Stimulated activated CD8-positive, alpha-beta memory T cell treated with anti-CD3 and anti-CD28 coated beads, Interleukin-7, amount 100 ng/mL, for 1 hour (primary cell): ENCODE measurements at places on chromosomes 5 and 9.

DNA sequence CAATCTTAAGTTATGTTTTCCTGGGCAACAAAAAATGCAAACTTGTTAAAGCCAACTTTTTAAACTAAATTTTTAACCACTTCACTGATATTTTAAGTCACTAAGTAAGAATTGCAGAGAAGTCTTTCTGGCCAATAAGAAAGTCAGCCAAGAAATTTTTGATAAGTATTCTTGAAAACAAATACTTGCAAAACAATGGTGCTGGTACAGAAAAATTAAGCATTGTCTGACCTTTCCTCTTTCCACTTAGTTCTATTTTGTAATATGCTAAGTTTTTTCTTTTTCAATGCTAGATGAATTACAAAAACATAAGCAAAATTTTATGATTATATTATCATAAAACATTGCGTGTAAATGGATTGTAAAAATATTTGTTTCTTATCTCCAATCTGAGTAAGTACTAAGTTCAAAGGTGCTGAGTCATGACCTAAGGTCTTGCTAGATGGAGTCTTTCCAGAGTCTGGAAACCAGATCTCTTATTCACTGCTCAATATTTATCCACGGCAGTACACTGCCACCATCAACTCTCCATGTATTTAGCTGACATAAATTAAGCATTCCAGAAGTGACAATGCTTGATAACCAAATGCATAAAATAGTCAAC lies 139.7 kb downstream of the MEF2C start:
- no peak for DNase-seq

GRCh38 chr5:59661954-59662615 lies 231.4 kb downstream of the PDE4D start:
- DNase-seq = no peak

DNA sequence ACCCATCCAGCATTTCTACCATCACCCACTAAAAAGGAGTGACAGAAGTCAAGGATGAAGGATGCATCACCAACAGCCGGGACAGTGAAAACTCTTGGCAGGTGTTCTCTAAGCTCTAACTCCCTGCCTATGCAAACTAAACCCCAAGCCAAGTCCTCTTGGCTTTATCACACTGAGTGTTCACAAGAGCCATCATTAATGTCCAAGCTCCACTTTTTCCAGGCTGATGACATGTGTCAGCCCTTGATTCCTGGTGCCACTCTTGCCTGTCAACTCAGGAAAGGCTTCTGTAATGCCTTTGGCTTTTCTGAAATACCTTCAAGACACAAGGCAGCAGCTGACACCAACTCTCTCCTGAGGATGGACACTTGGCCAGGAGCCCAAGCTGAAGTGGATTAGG lies 86.9 kb downstream of the NR6A1 start:
- no peak for DNase-seq

- DNase-seq = no peak
These were observed 53.7 kb downstream of the PAX5 start for GRCh38 chr9:36980148-36980974.

DNA sequence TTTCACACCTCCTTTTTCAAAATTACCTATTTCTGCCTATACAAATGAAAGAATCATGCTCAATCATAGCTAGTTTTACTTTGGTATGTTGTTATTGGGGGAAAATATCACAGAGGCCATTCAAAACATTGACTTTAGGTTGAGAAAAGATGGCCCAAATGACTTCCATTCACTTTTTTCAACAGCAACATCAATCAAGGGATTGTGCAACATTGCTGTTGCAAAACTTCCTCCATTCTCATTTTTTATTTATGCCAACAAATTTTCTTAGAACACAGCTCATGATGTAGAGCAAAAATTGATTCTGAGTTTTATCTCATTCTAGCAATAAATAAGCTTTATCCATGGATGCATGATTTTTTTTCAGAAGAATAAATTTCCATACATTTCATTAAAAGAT lies 93.6 kb upstream of the RORB start:
- DNase-seq = no peak

GRCh38 chr9:123484130-123484529 lies 128.1 kb downstream of the CRB2 start:
- DNase-seq = no peak

DNA sequence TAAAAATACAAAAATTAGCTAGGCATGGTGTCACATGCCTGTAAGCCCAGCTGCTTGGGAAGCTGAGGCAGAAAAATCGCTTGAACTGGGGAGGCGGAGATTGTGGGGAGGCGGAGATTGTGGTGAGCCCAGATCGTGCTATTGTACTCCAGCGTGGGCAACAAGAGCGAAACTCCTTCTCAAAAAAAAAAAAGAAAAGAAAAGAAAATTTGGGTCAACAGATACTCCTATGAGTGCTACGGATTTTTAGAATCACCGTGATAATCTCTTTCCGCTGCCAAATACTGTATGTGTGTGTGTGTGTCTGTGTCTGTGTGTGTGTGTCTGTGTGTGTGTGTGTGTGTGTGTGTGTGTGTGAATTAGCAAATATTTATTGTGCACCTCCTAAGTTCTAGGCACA lies 64.4 kb downstream of the ARRDC3 start:
- no peak for DNase-seq

- no peak for DNase-seq
These were observed 739.8 kb upstream of the PTPRD start for GRCh38 chr9:11352612-11353011.

- DNase-seq = no peak
These were observed 316.9 kb downstream of the MTRR start for GRCh38 chr5:8185852-8186251.

DNA sequence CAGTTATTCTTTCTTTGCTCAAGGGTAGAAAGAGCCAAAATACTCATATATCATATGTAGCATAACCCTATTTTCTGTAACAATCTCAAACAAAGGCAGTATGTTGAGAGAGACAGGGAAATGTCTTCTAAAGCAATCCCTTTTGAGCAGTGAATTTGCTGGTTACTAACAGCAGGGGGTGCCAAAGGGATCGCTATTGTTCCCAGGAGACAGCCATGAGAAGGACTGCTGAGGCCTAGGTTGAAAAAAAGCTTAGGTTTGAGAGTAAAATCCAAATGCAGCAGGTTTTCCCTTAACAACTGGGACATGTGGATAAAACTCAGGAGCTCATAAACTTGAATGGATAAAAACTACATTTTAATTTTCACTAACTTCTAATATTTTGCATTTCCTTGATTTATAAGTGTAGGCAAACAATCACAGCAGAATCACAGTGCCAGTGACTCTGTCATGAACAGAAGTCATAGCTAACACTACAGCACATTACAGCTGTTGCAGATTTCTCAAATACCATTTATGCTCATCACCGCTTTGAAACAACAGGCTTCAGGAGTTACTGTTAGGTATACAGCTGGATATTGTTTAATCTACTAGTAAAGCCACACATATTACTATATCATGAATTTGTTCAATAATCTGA lies 148.4 kb downstream of the MAPKAP1 start:
- peak; percentile 8 for DNase-seq

- DNase-seq = no peak
These were observed 156.9 kb downstream of the COL23A1 start for GRCh38 chr5:178433273-178433775.

DNA sequence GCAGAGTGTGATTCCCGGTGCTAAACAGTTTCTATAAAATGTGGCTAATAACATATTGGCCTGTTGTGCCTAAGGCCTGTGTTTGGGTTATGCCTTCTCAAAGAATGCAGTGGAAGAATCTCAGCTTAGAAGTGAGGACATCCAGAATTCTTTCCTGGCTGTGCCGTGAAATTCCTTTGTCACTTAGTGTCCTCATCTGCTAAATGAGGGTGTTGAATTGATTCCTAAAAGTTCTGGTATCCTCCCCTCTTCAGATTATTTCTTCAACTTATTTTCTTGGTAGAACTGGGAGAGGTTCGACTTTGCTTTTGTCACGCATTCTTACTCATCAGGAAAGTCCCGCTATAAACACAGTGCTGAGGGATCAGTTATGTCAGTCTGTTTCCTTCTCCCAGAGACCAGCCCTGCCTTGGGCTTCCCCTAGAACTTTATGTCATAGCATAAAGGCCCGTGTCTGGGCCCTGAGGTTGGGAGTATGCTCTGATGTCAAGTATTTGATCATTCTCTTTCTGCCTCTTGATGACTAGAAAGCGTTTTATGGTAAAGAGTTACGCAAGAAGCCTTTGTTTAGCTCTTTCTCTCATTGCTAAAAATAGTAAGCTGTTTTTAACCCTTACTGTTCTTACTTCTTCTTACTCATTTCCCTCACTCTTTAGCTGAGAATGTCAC lies 29.5 kb downstream of the MTAP start:
- no peak for DNase-seq

DNA sequence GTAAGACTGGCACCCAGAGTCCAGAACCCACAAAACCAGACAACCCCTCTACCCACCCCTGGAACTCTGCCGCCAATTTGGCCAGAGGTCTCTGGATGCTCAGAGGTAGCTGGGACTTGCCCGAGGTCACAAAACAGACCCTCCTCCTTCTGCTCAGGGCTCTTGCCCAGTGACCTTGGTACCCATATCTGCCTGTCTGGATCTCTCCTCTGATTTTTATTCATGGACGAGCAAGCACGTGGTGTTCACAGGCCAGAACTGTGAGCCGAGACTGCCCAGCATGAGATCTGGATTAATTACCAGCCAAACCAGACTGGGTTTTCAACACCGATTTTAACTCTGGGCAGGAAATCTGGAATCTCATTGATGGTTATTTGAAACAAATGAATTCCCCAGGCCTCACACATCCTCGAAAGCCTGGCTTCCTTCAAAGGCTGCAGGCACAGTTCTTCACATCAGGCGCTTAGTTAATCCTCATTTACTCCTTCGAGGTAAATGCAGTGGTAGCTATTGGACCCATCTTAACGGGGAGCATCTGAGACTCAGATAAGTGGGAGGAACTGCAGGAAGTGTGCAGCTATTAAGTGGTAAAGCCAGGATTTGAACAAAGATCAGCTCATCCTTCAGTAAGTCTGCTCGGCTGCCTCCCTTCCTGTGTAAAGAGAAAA lies 21.4 kb downstream of the COL27A1 start:
- no peak for DNase-seq

- DNase-seq = no peak
These were observed 143.4 kb downstream of the ZNF608 start for GRCh38 chr5:124602925-124603650.

- no peak for DNase-seq
These were observed 131.6 kb downstream of the CACNA1B start for GRCh38 chr9:138009016-138009802.

DNA sequence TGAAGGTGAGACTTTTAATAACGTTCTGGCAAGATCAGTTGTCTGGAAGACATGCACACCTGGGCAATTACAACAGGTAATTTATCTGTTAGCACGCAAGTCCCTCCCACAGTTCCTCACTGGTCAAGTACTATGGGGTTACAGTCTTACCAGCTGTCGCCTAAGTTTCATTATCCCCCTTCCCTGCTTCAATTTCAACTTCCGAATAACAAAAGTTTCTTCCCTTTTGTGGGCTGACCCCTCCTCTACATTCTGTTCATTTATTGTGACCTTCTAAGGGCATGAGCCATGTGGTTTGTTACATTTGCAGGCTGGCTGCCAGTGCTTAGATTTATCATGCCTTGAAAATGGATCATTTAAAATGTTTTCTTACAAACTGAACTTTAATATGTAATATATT lies 16.5 kb downstream of the GAPT start:
- DNase-seq = no peak

GRCh38 chr5:74541381-74541781 lies 99.1 kb downstream of the ENC1 start:
- DNase-seq = no peak

DNA sequence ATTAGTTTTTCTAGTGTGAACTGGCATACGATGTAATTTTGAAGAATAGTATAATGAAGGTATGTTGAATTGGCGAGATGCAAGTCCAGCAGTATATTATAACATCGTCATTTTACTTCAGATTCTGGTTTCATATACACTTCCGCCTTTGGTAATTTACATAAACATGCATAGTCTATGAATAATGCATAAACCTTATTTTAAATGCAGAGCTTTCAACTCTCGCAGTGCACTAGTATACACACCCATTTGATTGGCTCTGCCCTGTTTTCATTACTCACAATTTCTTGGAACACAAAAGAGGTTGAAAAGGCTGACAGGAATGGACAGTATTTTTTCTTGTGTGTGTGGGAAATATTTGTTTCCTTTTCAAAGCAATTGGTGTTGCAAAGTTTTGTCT lies 128.9 kb upstream of the CCNH start:
- no peak for DNase-seq

DNA sequence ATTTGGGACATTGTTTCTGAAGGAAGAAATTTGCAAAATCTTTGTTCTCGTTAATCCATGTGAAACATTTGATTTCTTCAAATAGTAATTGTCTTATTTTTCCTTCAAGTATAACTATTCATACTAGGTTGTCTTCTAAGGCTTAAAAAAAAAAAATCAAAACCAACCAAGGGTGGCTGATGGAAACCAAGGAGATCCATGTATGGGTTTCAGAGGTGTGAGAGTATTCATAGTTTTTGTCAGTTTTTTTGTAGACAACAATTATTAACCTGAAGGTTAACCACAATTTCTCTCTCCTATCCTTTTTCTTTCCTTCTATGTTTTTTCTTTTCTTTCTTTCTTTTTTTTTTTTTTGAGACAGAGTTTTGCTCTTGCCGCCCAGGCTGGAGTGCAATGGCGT lies 35.4 kb downstream of the KDM4C start:
- DNase-seq = no peak

- no peak for DNase-seq
These were observed 198.7 kb upstream of the MAP3K1 start for GRCh38 chr5:56616454-56617160.

DNA sequence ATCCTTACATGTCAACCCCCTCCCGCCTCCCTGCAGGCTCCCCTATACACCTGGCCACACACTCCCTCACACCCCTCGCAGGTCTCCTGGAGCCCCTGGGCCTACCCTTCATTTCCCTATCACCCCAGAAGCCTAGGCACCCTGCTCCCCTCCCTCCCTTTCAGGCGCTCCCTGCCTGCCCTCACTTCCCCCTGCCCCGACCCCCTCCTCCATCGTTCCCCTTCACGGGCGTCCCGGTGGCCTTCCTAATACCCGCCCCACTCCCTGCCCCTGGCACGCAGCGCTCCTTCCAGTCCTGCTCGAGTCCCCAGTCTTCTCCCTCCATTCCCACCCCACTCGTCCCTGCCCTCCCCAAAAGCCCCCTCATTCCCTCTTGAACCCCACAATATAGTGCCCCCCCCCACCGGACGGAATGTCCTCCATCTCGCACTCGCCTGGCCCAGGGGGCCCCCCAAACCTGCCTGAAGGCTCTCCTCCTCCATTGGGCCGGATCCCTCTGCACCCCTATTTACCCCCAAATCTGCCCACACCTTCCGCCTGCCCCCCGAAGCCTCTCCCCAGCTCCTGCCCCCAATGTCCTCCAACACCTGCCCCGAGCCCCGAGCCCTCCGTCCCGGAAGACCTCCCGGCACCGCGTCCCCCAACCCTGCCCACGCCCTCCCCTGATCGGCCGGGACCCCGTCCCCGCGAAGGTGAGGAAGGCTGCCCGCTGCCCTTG lies 746 bp downstream of the STRBP start:
- DNase-seq = no peak

DNA sequence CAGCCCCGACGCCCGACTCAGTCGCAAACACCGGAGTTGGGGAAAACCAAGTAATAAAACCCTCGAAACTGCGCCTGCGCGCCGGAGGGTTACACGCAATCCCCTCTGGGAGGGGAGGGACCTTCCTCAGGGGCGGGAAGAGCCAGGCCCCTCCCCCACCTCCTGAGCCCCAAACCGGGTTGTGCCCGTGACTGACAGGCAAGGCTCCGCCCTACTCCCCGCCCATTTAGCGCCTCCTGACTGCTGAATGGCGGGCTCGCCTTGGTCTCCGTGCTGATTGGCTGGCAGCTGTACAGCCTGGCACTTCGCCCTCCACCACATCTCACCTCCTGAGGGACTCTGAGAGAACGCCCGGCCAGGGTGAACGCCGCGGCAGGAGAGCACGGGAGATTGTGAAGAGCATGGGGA lies at the start of gene PRDM9:
Gene PRDM9, plus strand, starts transcription at position 332 of the 408 bp plus-strand sequence. CDS start 1,425 bp downstream, outside the sequence.
- DNase-seq = no peak
